Activated CD4-positive, CD25-positive, alpha-beta regulatory T cell treated with anti-CD3 and anti-CD28 coated beads, Interleukin-2, amount 50 U/mL, for 16 hours (primary cell): ENCODE measurements at places on chromosomes 13 and 19.

- no peak for DNase-seq
These were observed 182.9 kb downstream of the SLITRK6 start for GRCh38 chr13:85616275-85616674.

DNA sequence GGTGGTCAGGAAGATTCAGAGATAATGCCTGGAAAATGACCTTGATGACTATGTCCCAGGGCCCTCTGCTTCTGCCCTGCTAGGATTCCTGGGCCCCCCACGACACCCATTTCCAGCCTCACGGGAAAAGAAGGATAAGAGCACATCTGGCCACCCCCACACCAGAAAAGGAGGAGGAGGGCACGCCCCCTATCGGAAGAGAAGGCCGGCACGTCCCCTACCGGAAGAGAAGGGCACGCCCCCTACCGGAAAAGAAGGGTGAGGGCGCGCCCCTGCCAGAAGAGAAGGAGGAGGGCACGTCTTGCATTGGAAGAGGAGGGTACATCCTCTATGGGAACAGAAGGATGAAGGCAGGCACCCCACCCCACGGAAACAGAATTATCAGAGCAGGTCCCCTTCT, 84.3 kb downstream of the IER2 start:
- DNase-seq: peak; percentile 36

DNA sequence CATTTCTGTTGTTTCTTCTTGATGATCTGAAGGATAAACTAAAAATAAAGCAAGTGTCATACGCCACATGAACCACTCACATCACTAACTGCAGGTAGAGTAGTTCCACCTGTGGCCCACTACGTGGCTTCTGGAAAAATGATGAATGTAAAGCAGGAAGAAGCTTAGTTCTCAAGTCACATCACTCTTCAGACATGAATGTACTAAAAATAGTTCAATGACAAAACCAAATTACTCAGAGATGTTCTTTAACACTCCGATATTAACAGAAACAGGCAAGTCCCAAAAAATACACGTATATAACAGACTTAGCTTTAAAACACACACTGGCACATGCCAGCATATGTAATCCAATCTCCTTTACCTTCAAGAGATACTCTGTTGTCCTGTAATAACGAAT, 21.6 kb downstream of the RAB20 start:
- no peak for DNase-seq

DNA sequence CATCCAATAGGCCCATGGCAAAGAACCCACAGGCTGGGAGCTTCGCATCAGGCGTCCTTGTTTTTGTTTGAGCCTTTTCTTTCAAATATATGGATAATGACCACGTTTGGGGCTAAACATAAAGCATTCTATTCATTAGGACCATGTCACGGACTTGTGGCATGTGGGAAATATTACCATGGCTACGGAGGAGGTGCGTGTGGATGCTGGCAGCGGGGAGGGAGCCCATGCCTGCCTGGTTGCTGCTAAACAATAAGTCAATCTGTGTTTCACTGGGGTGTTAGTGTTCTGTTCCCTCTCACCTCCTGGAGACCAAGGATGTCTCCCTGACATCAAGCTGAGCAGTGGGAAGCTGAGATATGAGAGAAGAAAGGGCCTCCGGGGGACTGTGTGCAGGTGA, 121.1 kb downstream of the IRS2 start:
- DNase-seq: no peak

DNA sequence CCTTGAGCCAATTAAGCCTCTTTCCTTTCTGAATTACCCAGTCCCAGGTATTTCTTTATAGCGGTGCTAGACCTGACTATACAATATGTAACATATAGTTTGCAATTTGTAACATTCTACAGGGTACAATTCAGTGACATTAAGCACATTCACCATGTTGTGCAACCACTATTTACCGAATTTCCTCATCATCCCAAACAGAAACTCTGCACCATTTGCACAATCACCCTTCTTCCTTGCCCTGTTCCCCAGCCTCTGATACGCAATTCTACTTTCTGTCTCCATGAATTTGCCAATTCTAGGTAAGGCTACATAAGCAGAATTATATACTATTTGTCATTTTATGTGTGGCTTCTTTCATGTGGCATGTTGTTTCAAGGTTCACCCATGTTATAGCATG, 13.7 kb upstream of the SIGLEC10 start:
- DNase-seq: no peak

- DNase-seq: no peak
These were observed 16.8 kb upstream of the SIGLEC6 start for GRCh38 chr19:51548213-51548651.

- no peak for DNase-seq
These were observed 23.1 kb downstream of the LYL1 start for GRCh38 chr19:13079542-13079986.

DNA sequence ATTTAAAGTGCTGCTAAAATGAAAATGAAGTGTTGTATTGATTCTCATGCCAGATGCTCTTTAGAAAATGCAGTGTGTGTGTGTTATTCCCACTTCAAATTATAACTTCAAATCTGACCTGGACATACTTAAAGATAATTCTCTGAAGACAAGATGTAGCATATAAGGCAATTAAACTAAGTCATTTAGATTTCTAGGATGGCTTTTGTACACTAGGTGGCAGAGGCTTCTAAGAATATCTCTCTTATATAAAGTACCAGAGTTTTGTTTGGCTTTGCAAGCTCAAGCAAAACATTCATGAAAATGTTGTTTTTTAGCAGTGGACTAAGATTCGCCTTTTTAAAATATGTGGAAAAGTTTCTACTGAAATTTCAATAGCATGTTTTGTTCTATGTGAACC, 407.2 kb downstream of the GPC5 start:
- no peak for DNase-seq

DNA sequence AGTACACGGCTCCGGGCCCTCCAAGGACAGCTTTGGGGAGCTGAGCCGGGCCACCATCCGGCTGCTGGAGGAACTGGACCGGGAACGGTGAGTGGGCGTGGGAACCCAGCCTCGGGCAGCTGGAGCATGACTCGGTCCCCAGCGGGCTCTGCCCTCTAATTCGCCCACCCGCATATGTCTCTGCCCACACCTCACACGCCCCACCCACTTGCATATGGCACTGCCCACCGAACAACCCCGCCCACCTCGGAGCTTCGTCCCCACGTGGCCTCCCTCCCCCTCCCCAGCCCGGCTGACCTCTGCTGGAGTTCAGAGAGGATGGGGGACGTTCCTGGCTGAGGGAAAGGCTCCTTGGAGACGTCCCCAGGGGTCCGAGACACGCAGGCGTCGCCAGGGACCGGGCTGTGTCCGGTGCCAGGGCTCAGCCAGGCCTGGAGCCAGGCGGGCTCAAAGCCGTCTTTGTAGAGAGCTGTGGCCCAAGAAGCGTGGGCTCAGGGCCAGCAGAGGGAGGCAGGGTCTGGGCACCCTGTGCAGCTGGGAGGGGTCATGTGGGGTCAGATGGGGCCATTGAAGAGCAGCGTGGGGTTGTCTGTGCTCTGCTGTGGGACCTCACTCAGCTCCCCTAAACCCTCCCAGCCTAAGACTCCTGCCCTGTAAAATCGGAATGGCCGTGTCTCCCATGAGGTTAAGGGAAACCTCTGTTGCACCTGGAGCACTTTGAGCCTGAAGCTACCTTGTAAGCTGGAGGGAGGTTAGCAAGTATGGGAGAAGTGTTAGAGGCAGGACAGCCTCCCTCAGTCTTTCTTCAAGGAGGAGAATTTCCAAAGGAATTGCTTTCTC, 3.8 kb downstream of the APC2 start:
- no peak for DNase-seq

- DNase-seq: no peak
These were observed 508.5 kb downstream of the KLF12 start for GRCh38 chr13:73625562-73626339.

- DNase-seq: no peak
These were observed 11.5 kb upstream of the KANK2 start for GRCh38 chr19:11208561-11209471.

- no peak for DNase-seq
These were observed 2.6 kb upstream of the SPACA6 start for GRCh38 chr19:51690454-51691073.

- DNase-seq: no peak
These were observed 8.5 kb downstream of the MAU2 start for GRCh38 chr19:19329126-19329525.

- DNase-seq: no peak
These were observed 435.6 kb downstream of the PCDH9 start for GRCh38 chr13:66794340-66795031.

- no peak for DNase-seq
These were observed 35.6 kb downstream of the ALOX5AP start for GRCh38 chr13:30770929-30771328.

DNA sequence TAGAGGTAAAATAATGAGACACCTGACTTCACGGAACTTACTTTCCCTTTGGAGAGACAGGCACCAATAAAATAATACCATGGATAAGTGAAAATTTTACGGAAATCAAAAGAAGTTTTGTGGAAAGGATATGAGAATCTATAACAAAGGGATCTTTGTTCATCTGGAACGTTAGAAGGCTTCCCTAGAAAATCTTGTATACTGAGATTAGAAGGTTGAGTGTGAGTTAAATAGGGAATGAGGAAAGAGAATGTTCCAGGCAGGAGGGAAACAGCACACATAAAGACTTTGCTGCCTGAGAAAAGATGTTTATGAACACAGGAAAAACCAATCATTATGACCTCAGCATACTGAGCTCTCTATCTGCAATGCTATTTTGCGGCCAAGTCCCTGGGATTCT, 19.6 kb upstream of the RAP2A start:
- no peak for DNase-seq

DNA sequence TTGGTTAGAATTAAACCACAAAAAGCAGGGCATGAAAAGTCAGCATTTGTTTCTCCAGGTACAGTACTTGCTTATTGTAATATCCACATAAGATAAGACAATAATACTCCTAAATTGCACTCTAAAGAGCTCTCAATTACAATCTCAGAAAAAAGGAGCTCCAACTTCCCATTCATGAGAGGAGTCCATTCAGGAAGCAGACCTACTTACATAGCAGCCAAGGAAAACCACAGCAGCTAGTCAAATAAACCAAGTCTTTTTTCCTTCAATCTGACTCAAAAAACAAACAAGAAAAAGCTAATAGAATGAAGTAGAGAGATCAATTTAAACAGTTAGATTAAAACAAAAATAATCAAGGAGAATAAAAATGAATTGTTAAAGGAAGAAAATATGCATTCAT, 885.2 kb upstream of the SLITRK6 start:
- DNase-seq: no peak

GRCh38 chr19:35848919-35849505, 3.3 kb downstream of the NPHS1 start:
- no peak for DNase-seq

DNA sequence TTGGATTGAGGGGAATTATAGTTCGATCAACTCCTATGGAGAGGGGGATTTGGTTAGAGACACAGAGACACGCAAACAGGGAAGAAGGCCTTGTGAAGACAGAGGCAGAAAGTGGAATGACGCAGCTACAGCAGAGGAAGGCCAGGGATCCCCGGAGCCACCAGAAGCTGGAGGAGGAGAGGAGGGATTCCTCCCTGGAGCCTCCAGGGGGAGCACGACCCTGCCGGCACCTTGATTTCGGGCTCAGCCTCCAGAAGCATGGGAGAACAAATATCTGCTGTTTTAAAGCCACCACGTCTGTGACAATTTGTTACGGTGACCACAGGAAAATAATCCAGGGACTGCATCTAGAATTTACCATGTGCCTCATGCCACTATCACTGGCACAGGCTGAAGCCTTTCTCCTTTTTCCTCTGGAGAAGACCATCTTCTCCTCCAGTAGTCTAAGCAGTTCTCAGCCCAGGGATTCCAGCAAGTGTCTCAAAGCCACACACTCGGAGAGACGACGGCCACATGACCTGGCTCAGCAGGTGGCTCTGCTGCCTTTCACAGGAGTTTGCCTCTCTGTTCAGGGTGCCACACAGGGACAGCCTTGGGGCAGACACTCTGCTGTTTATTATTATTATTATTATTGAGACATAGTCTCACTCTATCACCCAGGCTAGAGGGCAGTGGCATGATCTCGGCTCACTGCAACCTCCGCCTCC, 39.9 kb upstream of the CCNE1 start:
- no peak for DNase-seq

- no peak for DNase-seq
These were observed 262.8 kb upstream of the RFC3 start for GRCh38 chr13:33554919-33555791.

- no peak for DNase-seq
These were observed 432.4 kb downstream of the SLITRK1 start for GRCh38 chr13:83449668-83450395.
